Amygdala (tissue), 56 donors: ENCODE measurements at places on chromosomes 16 and 17.

GRCh38 chr17:65820811-65821210, 259.4 kb upstream of the AXIN2 start:
- no peak for DNase-seq

DNA sequence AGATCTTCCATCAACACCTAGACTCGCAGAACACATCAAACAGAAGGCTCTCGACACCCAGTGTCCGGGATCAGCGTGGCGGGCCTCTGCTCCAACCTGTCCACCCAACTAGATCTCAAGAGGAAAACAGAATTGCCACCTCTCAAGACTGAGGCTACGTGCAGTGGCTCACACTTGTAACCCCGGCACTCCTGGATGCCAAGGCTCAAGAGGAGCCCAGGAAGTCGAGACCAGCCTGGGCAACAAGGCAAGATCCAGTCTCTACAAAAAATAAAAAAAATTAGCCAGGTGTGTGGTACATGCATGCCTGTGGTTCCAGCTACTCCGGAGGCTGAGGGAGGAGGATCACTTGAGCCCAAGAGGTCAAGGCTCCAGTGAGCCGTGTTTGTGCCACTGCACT, 132.6 kb downstream of the ZFHX3 start:
- no peak for DNase-seq

GRCh38 chr16:77143364-77143763, 47.6 kb upstream of the MON1B start:
- no peak for DNase-seq

DNA sequence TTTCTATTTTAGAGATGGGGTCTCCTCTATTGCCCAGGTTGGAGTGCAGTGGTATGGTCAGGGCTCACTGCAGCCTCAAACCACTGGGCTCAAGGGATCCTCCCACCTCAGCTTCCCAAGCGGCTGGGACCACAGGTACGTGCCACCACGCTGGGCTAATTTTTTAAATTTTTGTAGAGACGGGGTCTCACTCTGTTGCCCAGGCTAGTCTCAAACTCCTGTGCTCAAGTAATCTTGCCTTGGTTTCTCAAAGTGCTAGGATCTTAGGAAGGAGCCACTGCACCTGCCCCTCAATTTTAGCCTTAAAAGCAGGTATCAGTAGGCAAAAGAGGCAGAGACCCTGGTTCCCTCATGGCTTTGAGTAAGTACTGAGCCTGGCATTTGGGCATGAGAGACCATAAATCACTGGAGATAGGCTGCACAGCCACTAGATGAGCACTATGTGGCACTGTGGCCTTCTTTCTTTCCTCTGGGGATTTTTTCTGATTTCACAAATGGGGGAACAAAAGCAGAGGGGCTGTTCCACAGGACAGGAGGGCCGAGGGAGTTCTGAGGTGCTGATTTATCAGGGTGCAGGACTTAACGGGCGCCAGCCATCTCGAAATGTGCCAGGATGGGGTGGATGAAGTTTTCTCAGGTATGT, 82.2 kb downstream of the PLXDC1 start:
- DNase-seq: no peak

DNA sequence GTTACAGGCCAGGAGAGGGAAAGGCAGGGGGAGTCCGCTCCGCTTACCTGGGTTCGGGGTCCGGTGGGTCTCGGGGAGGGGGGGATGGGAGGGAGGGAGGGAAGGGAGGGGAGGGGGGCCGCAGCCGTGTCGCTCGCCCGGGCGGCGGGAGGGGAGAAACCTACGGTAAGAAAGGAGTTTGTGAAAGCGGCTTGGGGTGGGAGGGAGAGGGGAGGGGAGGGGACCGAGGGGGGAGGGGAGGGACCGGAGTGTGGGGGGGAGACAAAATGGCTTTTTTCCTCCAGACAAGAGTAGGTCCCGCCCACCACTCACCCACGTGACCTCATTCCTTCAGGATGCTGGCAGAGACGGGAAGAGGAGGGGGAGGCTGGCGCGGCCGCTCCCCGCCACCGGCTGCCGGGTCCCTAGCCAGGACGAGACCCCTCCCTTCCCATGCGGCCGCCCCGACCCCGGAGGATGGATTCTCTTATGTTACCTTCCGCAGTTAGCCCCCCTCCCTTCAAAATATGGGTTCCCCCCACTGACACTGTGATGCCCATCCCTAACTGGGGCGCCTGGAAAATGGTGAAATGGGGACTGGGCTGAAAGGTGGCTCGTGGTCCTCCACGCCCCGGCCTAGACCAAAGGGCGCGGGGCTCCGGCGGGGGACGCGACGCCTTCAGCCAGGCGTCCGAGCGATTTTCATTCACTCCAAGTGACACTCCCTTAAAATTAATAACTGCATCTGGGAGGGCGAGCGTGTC, at the start of gene PCGF2:
TSS of gene PCGF2 (minus strand) at position 188 of the 743 bp plus-strand sequence. CDS start 7,934 bp downstream, outside the sequence.
- peak; percentile 81 for DNase-seq

DNA sequence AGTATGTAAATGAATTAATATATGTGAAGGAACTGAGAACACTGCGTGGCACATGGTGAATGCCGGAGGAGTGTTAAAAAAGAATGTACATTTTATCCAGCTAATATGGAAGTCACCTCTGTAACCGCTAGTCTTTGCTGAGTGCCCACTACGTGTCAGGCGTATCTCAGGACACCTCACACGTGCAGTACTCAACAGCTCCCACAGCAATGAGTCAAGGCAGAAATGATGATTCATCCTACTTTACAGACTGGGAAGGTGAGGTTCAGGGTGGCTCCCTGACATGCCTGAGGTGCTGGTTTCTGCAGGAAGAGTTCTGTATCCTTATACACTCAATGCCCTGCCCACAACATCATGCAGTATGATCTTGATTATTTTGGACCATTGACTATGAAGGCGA, 487.0 kb downstream of the HAPSTR1 start:
- DNase-seq: no peak

DNA sequence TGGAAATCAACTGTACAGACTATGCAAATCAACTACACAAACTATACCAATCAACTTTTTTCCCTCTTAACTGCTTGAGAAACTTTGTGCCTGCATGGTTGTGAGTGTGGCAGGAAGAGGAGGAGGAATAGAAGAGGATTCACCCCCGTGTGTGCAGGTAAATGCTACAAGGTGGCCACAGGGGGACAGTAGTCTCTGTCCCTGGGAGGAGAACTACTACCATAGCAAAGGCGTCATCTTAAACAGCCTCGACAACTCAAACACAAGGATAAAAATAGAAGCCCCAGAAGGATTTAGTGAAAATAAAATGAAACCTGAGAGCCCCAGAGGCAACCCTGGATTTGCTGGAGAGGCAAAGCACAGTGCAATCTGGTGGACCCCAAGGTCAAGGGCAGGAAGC, 199.5 kb upstream of the DYNLRB2 start:
- DNase-seq: no peak

DNA sequence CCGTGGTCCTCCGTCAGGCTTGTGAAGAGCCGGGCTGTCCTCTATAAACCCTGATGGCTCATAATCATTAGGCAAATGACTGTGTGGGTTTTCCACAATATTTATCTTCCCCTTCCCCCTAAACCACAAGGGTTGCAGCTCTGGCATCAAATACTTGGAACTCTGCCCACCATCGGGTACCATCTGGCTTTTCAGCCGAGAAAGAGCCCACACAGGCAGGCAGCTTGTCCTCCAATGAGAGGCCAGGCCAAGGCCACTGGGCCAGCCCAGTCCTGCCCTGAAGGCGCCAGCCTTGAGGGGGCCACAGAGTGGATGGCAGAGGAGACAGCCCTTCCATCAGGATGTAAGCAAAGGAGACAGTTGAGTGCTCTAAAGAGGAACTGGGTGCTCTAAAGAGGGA, 31.8 kb upstream of the NAT9 start:
- DNase-seq: no peak

- no peak for DNase-seq
These were observed 9.0 kb downstream of the GPR179 start for GRCh38 chr17:38334480-38335364.

DNA sequence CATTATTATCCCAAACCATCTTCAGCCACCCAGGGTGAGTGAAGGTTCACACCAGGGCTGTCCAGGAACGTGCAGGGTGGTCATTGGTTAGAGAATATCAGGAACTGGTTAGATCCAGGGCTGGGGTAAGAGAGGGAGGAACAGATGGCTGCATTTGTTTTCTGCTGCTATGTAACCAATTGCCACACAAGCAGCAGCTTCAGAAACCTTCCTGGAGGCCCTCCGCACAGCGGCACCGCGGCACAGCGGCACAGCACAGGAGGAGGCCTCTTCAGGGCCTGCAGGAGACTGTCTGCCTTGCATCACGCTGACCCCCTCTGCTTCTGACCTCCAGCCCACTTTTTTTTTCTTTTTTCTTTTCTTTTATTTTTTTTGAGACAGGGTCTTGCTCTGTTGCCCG, 86.1 kb downstream of the KCNJ12 start:
- no peak for DNase-seq

GRCh38 chr17:79454826-79455225, 156.0 kb downstream of the RBFOX3 start:
- DNase-seq: no peak

GRCh38 chr17:50209472-50210239, 8.2 kb upstream of the COL1A1 start:
- DNase-seq: no peak

GRCh38 chr16:6265968-6266367, 1066.7 kb upstream of the RBFOX1 start:
- no peak for DNase-seq

GRCh38 chr17:31902693-31903092, 1.2 kb upstream of the UTP6 start:
- no peak for DNase-seq

DNA sequence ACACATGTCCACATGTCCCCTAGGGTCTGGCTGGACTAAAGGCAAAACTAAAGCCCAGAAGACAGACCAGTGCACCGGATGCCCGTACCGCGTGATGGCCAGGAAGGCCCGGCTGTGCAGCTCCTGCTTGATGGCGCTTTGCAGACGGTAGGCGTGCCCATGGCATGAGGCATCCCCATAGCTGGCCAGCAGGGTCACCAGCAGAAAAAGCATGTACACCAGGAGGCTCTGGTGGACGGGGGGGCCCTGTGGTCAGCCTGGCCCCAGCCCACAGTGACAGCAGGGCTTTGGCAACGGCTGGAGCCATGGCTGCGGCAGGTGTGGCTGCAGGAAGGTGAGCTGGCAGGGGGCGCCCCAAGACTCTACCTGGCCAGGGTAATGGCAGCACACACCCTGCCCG, 42.8 kb downstream of the PKD1 start:
- DNase-seq: no peak

DNA sequence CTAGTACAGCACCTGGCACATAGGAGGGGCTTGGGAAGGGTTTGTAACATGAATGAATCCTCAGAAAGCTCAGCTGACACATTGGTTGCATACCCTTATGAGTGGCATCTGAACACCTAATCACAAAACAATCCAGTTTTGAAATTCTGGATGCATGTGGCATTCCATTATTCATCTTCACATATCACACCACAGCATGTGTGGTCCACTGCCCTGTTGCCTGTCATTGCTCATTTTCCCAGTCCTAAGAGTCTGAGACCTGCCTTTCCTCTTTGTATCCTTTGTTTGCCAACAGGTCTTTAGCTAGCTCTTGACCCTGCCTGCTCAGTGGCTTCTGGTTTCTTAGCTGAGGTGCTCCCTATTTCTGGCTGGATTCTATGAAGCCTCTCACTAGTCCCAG, 170.8 kb upstream of the ASIC2 start:
- no peak for DNase-seq

DNA sequence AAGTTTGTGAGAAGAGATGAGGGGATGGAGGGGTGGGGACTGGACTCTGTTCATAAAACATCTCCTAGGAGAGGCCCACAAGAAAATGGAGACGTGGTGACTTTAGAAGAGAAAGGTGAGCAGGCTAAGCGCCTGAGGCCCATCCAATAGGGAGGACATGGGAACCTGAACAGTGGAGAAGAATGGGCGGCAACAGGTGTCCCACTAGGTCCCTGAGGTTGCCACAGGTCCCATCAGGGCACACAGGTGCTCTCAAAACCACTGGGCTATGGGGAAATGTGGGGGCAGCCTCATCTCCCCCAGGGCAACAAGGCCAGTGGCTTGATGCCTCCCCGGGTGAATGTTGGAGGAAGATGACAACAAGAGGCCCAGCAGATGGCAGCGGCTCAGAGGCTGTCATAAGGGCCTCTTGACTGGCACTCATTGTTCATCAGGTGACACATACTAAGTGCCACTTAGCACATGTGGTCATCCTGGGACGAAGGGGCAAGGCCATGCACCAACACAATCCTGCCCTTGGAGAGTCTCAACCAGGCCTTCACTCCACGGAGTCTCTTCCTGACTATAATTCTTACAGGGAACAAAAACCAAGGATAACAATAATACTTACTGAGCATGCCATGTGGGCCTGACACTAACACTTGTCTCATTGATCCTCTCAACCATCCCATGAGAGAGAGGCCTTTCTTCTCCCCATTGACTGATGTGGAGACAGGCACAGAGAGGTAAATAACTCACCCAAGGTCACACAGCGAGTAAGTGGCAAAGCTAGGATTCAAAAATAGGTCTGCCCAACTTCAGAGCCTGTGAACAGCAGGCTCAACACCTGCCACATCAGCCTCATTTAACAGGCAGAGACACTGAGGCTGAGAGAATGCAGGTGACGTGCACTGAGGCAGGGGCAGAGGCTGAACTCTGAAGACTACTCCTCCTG, 38.0 kb downstream of the CUEDC1 start:
- DNase-seq: no peak

DNA sequence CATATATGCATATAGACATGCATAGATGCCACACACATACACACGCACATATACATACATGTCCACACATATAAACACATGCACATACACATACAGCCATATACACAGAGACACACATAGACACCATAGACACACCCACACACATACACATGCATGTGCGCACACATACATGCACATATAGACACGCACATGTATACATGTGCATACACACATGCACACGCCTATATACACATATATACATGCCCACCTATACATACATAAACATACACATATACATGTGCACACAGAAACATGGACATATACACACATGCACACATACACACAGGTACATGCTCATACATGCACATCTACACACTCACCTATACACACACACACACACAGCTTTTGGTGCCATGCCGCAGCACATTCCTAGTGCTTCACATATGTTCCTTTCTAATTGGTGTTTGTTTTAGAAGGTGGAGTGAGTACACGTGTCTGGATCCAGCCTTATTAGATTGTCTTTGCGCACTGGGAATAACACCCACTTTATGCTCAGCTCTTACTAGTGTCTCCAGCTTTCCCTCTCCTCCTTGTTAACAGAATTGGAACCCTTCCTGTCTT, 198.0 kb downstream of the RPTOR start:
- DNase-seq: no peak

DNA sequence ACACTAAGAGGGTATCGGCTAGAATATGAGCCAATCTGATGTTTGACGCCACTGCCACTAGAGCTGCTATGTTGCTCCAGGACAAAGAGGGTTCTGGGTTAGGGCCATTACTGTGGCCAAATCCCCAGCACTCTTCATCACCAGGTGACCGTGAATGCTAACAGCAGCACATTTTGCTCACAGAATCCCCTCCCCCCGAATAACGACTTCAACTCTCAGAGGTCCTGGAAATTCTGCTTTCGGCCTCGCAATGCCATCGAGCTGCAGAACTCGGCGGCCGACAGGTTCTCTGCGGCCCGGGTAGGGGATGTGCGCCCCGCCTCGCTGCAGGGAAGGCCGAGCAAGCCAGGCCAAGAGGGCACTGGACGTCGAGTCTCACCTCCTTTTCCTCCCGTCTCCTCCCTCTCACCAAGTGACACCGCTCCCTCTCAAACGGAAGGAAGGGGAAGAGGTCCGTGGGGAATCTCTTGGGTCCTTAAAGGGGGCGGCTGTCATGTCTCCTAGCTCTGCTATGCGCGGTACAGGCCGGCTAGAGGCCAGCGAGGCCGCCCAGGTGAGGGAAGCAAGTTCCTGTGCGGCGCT, 31.9 kb downstream of the CDK5R1 start:
- no peak for DNase-seq
